ENCODE measurements at places on chromosomes 7 and 10. TPM values are rescaled to one million over a fixed set of nuclear protein-coding genes. Genes with fewer than 3 reads are reported as not detected.

XRCC2 gene
- 6.0 TPM for polyA plus RNA-seq

ZNF438 gene
- polyA plus RNA-seq, result 7.3 TPM

GRCh38 chr10:48498940-48499510 lies 105.8 kb downstream of the ARHGAP22 start:
- DNase-seq, result no peak

- no peak for DNase-seq
These were observed 266 bp upstream of the MDFIC start for GRCh38 chr7:114921631-114922025.

- DNase-seq, result no peak
These were observed 23.3 kb upstream of the CELF2 start for GRCh38 chr10:10994360-10994759.

DNA sequence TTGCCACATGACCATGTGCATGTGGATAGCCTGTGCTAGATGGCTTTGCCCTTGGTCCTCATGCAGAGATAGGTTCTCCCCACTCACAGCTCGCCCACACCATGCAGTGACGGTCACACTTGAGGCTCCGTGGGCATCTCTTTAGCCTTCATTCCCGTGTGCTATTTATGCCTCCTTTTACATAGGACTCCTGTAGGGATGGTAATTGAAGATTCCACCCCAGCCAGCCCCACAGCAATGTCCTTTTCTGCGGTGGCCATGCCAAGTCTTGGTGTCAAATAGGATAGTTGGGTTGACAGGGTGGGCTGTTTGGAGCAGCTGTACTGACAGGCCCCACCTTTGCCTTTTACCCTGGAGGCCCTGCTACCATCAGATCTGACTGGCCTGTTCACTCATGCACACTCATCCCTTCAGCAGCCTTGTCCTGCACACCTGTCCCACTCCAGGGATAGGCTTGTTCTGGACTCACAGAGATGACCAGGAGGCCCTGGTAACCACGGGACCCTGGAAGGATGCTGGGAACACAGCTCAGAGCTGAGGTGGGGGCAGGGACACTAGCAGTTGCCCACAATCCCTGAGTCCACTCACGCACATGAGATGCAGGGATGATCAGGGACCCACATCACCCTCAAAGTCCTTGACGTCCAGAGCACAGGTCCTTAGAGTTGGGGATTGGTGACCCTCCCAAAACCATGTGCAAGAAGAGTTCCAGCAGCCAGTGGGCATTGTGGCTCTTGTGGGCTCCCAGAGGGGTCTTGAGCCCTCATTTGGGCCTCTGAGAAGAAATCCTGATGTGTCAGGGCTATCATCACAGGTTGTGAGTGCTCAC lies 71.2 kb downstream of the ADCY1 start:
- no peak for DNase-seq

DNA sequence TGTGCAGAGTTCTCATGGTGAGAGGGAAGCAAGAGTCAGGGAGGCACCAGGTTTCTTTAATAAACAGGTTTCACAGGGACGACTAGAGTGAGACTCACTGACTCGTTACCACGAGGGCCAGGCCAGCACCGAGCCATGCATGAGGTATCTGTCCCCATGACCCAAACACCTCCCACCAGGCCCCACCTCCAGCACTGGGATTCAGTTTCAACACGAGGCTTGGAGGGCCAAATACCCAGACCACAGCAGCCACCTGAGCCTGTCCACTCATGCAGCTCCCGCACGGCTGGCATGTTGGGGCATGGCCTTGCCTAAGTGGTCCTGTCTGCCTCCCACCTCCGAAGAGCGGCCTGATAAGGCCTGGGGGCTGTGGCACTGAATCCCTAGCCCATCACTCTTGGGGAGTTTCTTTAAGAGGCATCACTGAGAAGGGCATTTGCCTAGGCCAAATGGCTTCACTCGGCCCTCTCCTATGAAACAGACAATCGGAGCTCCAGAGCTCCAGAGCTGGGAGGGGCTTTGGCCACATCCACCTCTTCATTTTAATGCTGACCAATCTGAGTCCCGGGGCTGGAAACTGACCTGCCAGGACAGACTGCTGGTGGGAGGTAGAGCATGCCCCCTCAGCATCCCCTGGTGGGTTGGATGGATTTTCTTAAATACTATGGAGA lies 157.8 kb downstream of the DNAJB6 start:
- no peak for DNase-seq
